ENCODE measurements at places on chromosomes 5 and 9.

DNA sequence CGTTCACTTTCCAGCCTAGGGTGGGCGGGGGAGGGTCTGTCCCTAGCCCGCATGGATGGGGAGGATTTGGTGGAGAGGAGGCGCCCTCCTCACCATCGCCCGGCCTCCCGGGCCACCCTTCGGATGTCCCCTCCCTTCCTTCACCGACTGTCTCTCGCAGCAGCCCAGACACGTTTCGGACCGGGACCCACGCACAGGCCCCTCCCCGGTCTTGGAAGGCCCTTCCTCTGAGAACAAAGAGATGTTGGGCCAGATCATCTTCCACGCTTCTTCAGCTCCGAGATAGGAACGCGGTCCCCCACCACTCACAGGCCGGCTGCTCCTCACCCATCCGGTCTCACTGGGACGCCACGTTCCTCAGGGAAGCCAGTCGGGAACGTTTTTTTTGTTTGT, 640 bp upstream of the DPM2 start:
- DNase-seq: no peak

DNA sequence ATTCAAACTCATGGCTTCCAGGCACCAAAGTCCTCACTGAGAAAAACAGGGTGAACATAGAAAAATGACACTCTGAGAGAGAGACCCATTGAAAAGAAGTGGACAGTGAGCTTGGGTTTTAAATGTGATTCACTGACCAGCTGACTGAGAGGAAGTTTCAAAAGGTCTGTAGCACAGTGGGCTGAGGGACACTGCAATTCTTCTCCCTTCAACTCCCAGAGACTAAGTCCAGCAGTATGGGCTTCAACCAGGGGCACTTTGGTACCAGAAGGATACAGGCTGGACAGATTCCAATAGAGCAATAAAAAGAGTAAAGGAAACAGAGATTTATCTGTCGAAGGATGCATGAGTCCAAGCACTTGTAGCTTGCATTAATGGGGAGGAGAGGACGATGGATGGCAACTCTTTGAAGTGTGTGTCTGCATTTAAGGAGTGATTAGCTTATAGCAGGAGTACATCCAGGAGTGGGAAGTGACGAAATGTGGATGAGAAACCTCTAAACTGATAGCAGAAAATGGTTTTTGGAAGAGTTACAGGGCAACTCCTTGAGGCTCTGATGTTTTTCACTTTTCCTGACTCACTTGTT, 117.0 kb upstream of the ANKRD55 start:
- no peak for DNase-seq

GRCh38 chr9:111113712-111114111, 75.4 kb upstream of the LPAR1 start:
- DNase-seq: no peak

GRCh38 chr9:117164512-117164911, 250.3 kb downstream of the ASTN2 start:
- no peak for DNase-seq

GRCh38 chr9:85528142-85528541, 213.6 kb downstream of the AGTPBP1 start:
- DNase-seq: no peak

DNA sequence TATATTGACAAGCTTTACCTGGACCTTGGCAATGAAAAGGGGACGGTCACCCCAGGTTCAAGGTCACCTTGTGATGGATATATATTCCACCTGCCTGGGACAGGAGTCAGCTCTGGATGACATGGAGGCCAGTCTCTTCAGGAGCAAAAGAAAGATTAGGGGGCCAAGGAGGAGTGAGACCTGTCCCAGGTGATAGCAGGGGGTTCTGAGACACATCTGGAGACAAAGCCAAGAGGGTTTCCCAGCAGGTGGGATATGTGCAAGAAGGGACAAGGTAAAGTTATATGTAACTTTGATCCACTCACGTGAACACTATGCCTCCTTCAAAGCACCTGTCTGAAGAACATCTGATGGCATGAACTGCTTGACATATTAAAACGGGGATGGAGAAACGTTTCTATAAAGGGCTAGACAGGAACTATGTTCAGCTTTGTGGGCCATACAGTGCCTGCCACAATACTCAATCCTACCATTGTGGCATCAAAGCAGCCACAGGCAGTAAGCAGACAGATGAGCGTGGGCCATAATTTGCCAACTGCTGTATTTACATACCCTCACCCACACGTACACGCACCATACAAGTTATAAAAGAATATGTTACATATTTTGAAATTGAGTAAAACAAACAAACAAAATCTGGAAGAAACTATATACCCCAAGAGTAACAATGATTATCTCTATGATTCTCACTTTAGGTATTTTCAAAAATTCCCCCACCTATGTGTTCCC, 62.9 kb upstream of the ZNF622 start:
- DNase-seq: no peak

- DNase-seq: no peak
These were observed 62.6 kb downstream of the SUSD1 start for GRCh38 chr9:112112519-112112918.

- no peak for DNase-seq
These were observed 36.0 kb downstream of the SH3GL2 start for GRCh38 chr9:17614903-17615302.

GRCh38 chr5:151617841-151618710, 26.9 kb upstream of the FAT2 start:
- no peak for DNase-seq

DNA sequence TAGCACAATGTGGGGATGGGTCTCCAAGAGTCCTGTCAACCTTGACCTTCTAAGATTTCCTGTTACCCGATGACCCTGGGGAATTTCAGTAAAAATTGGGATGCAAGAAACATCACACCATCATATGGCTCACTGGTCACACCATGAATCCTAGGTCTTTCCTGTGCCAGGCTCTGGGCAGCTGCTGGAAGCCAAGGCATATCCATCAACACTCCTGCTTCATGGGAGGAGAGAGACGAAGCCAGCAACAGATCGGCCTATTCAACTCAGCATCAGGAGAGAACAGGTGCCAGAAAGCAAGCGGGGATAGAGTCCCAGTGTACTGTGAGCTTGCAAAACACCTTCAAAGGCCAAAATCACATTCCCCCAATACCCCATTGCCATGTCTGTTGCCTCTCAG, 6.5 kb upstream of the NEK6 start:
- DNase-seq: no peak

GRCh38 chr5:1793301-1793740, 6.3 kb downstream of the MRPL36 start:
- no peak for DNase-seq

DNA sequence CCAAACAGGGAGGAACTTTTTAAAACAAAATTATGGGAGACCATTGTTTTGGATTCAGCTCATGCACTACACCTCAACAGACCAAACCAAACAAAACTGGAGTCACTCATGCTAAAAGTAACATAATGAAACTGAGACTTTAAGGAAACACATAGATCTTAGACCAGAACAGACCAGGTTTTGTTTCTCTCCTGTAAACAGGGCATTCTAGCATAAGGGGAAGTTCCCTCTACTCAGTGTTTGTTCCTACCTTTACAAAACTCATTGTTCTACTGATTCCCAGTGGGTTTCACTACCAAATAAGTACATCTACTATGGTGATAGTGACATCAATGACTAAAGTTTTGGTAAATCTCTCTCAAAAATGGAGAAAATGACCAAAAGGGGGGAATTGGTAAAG, 1103.6 kb upstream of the EDIL3 start:
- DNase-seq: no peak

DNA sequence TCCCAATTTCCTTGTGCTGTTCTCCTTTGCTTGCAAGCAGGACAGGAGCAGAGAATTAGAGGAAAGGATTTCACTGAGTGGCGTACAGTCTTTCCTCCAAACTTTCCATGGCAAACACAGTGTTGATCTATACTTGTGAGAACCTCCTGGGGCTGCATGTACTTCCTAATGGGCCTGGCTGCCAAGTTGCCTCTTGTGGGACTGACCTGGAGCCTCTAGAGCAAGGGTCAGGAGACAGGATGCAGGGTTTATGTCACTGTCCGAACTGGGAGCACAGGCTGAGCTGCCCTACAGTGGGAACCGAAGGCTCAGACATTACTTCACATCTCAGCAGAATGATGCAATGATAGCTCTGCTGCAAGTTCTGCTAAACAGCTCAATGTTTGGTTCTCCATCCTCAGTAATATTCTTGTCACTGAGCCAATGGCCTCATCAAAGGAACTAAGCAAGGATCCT, 102.3 kb downstream of the ENC1 start:
- no peak for DNase-seq

DNA sequence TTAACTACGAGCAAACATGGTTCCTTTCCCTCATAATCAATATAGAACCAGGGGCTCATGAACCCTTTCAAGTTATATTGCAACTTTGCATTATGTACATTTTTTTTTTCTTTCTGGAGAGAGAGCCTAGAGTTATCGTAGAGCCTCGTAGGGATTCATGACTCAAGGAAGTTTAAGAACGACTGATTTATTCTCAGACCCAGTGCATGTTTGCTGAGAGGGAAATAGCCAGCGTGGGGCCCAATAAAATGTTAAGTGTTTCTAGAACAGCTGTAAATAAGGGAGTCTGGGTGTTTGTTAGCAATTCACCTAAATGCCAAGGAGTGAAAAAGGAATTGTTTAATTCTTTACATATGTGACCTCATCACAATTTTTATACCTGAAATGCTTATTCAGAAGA, 119.0 kb upstream of the KLF9 start:
- no peak for DNase-seq

GRCh38 chr9:137449931-137450538, 8.9 kb upstream of the ENTPD8 start:
- no peak for DNase-seq

GRCh38 chr9:133127340-133127981, 6.4 kb upstream of the RALGDS start:
- no peak for DNase-seq

DNA sequence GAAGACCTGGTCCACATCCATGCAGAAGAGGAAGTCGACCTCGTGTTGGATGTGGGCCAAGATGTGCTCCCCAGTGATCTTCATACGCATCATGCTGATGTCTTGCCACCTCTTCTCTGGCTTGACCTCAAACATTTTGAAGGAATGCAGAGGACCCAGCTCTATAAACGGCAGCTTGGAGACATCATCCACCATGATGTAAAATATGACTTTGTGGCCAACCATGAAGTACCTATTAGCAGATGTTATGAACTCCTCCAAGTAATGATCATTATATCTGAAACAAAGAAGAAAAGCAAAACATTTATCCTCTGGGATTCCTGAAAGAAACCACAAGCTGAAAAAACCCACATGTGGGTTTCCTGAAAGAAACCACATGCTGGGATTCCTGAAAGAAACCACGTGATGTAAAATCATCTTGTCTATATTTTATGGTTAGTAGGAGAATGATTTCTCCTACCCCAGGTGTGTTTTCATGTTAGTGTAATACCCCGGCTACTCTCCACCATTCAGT, 52.3 kb downstream of the GGTA1 start:
- no peak for DNase-seq

GRCh38 chr5:58545912-58546311, 37.0 kb upstream of the RAB3C start:
- no peak for DNase-seq

- DNase-seq: no peak
These were observed 145.2 kb downstream of the MTRR start for GRCh38 chr5:8013948-8014710.

DNA sequence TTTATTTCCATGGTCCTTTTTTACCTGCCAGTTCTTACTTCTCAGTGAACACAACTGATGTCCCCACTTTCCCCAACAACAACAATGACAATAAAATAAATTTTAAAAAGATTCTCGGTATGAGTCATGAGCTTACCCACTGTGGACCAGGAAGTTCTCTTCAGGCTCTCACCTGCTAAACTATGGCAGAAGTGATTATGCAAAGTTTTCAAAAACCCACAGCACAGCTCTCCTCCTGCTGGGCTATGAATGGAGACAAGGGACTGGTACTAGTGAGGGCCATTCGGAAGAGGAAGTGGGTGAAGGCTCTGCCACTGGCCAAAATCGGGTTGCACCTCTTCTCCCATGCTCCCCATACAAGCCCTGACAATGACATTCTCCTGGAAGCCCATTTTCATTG, 429.4 kb downstream of the PIK3R1 start:
- DNase-seq: no peak

DNA sequence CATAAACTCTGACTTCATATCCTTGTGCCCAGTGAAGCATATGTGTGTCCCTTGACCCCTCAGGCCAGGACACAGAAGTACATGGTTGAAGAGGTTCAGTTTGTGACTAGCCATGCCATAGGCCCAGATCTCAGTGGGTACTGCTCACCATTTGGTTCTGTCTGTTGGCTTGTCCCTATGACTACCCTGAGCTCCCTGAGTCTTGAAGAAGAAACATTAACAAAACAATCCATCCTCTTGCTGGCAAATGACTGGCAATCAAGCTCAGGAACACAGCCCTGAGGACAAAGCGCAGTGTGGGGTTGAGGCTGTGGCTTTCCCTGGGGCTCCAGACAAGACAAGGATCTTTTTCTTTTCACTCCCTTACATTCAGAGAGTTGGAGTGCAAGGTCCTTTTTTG, 46.3 kb downstream of the TNFAIP8 start:
- no peak for DNase-seq

GRCh38 chr5:107389775-107390148, 281.0 kb downstream of the EFNA5 start:
- DNase-seq: no peak

- no peak for DNase-seq
These were observed 40.8 kb upstream of the ROPN1L start for GRCh38 chr5:10400831-10401230.

GRCh38 chr9:113564498-113565237, 101.1 kb downstream of the RGS3 start:
- no peak for DNase-seq

GRCh38 chr9:74463825-74464224, 33.3 kb upstream of the RORB start:
- DNase-seq: no peak

DNA sequence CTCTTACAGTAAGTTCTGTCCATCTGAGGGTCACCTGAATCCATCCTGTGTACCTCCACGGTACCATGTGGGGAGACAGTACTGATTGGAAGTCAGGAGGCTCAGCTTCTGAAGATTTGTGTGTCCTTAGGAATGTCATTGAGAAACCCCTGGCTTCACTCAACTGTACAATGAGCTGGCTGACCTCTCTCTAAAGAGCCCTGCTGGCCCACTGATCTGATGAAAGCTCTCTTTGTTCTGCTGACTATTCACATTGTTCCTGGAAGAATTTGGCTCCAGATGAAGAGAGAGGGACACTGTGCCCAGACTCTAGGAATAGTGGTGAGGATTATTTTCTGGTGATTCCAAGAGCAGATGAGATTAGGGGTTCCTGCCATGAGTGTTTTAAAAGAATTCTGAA, 141.2 kb downstream of the LURAP1L start:
- no peak for DNase-seq

Data from stimulated activated CD8-positive, alpha-beta memory T cell treated with anti-CD3 and anti-CD28 coated beads, Interleukin-2, amount 100 ng/mL, for 1 hour (primary cell).